ENCODE measurements at places on chromosomes 4 and X.

- DNase-seq, result no peak
Observed at GRCh38 chrX:27381419-27381818, 81.7 kb downstream of the PPP4R3C start.

GRCh38 chr4:139184129-139184528, 7.1 kb upstream of the ELF2 start:
- DNase-seq, result peak; percentile 51

DNA sequence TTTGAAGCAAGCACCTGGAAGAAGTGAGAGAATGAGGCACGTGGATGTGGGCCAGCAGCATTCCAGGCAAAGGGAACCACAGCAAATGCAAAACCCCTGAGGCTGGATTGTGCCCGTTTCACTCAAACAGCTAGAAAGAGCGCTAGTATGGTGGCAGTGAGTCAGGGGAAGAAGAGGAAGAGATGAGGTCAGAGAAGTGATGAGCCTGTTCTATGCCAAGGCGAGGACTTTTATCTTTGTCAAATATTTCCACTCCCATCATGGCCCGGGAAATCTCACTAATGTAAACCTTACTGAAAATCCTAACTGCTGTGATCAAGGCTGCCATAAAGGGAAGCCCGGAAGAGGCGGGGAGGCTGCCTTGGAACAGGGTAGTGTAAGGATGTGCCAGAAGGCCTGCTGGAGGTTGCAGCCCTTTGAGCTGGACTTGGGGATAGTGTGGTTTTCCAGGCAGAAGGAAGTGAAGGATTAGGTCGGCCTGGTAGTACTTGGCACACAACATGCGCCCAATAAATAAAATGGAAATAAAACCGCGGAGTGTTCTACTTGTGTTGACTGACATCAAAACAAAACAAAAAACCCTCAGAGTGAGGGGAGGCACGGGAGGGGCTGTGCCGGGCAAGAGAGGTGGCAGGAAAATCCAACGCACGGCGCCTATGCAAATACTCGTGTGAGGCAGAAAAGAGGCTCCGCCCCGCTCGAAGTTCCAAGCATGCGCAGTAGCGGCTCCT, 1.2 kb upstream of the CDK16 start:
- DNase-seq, result no peak

GRCh38 chr4:135598151-135598550, 1396.6 kb upstream of the PABPC4L start:
- DNase-seq, result peak; percentile 52

DNA sequence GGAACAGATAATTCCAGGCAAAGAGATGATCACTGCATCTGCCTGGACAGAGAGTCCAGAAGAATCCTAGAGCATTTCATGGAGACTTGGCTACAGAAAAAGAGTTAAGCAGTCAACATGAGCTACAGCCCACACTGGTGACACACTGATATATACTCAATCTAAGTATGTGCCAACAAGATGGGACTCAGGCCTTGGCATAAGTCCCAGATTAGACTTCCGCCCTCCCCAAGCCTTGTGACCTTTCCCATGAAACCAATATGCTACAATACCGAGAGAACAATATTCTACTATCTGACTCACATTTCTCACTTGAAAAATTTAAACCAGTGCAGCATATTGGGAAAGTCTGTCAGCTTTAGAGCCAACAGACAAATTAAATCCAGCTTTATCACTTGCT, 65.7 kb upstream of the SLITRK2 start:
- peak; percentile 46 for DNase-seq

GRCh38 chr4:149076401-149076800, 634.2 kb upstream of the NR3C2 start:
- DNase-seq, result no peak

DNA sequence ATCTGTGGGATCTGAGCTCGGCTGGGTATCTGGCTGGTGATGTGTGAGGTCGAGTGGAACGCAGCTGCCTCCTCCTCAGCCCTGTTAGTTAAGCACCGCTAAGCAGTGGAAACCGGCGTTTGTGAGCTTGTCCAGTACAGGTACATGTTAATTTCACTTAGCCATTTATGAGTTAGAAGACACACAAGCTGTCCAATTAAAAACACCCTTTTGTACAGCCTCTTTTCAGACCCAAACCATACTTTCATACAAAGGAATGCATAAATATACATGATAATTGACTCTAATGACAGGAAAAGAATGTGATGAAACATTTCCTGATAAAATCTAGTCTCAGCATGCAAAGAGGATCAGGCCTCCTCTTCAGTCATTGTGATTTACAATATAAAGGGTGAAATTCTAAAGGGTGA, 163.6 kb upstream of the FAT1 start:
- DNase-seq, result no peak

DNA sequence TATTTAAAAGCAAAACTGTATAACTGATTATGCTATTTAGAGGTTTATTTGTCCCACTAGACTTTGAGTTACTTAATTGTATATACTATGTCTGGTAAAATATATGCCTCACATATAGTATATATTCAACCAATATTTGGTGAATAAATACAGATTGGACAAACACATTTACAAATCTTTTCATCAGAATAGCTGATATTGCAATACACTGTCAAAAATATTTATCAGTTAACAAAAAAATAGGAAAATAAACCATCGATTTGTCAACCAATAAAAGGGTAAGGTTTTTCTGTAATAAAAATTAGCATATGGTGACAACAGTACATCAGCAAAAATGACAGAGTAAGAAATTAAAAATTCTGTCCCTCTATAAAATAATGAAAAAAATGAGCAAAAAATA, 889.9 kb upstream of the INTU start:
- DNase-seq, result no peak

DNA sequence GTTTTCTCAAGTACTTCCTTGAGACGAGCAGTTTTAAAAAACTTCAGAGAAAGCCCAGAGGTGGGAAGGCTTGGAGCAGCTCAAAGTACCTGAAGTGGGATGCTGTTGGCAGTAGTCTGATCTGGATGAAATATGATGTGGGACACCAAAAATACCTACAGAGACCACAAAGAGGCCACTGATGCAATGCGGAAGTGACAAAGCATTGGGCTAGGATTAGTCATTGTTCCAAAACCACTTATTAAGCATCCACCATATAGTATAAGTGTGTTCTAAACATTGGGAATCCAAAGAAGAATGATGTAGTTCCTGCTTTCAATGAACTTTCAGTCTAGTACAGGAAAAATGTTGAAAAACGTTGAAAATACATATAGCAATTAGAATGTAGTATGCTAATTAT, 386.1 kb upstream of the CNKSR2 start:
- peak; percentile 46 for DNase-seq

DNA sequence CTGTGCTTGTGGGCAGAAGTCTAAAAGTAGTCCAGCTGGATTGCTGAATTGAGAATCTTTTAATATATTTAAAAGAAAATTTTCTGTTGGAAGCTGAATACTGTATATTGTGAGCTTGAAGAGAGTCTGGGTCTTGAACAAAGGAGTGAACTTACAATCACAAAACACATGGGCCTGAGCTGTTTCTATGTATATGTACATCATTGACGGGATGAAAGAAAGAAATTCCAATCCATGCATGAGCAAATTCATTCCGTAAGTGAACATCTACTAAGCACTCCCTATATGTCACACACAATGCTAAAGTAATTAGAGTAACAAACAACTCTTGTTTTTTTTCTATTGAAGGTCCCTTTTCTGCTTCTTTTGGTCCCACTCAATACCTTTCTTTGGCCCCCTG, 331.0 kb downstream of the HS3ST1 start:
- no peak for DNase-seq

DNA sequence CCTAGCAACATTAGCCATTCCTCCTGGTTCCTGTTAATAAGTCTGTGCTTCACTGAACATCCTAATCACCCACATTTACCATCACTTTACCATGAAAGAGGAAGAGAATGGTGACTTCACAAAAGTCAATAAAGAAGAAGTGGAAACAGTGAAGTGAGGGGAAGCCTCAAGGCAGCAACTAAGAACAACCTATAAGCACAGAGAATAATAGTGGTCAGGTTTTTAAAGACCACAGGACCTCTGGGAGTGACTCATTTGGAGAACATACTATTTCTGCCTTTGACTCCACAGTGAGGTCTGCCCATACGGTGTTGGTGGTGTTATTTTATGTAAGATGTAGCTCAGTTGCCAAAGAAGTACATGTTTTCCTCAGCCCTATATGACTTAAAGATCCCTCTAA, 86.0 kb upstream of the TET2 start:
- DNase-seq, result peak; percentile 83

- no peak for DNase-seq
Observed at GRCh38 chr4:4775493-4776004, 83.9 kb upstream of the MSX1 start.

- DNase-seq, result peak; percentile 2
Observed at GRCh38 chrX:18146954-18147353, 73.7 kb downstream of the BEND2 start.

DNA sequence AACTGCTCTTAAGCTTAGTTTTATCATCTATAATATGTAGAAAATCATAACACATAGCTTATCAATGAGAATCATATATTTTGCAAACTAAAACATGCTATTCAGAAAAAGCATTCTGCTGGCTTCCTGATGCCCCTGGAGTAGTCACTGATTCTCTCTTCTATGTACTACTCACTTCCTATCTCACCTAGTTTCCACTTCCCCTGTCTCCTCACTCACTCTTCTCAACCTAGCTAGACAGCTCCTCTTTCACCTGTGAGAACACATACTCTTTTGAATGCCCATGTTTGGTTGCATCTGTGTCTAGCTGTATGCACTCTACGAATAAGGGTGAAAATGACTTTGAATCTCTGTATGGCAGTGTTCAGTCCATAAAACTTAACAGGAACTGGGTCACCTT, 9.3 kb downstream of the TMEM144 start:
- no peak for DNase-seq

DNA sequence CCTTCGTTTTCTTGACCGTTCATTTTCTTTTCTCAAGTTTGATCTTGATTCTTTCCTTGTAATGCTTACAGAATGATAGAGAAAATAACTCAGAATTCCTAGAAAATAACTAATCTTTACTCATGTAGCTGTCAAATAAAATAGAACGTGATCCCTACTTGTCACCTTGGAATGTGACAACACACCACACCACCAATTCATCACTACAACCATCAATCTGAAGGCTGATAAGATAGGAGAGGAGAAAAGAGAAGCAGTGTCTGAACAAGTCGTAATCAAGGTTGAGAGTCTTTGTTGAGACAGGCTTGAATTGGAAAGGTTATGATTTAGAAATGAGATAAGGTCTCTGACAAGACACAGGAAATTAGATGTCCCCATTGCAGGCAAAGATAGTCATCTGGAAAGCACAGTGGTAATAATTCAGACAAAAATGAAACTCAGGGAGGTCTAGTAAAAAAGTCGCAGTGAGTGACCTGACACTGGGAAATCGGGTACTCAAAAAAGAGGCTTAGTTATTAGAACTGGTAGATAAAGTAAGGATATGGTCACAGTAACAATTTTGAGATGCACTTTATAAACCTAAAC, 456.2 kb downstream of the FAT4 start:
- DNase-seq, result no peak

DNA sequence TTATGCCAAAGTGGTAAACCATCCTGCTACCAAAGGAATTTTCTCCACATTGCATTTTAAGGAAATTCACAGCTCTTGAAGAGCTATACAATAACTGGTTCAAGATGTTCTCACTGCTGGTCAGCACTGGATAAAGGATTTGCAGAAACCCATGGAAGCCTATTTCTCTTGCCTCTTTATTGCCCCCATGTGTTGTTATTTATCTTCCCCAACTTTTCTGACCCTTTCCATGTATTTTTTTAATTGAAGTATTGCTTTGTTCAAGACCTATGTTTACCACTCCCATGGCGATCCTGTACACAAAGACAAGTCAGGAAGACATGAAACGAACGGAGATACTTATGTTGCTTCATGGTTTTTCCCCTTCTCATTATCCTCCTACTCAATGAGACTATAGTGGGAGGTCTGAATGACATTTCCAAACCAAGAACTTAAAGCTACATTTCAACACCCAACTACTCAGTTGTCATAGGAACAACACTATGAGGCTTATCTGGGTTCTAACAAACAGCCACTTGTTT, 566.4 kb upstream of the DIPK2B start:
- DNase-seq, result peak; percentile 52

DNA sequence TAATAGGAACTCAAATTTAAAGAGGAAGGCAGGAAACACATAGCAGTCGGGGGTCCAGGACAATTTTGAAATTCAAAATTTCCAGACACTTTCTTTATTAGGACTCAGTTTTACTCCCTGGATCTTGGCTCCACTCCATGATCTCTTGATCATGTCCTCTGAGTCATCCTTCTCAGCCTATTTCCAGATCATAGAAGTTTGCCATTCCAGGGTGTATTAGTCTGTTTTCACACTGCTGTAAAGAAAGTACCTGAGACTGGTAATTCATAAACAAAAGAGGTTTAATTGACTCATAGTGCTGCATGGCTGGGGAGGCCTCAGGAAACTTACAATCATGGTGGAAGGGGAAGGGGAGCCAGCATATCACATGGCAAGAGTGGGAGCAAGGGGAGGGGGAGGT, 564.7 kb upstream of the ACTRT1 start:
- DNase-seq, result no peak

DNA sequence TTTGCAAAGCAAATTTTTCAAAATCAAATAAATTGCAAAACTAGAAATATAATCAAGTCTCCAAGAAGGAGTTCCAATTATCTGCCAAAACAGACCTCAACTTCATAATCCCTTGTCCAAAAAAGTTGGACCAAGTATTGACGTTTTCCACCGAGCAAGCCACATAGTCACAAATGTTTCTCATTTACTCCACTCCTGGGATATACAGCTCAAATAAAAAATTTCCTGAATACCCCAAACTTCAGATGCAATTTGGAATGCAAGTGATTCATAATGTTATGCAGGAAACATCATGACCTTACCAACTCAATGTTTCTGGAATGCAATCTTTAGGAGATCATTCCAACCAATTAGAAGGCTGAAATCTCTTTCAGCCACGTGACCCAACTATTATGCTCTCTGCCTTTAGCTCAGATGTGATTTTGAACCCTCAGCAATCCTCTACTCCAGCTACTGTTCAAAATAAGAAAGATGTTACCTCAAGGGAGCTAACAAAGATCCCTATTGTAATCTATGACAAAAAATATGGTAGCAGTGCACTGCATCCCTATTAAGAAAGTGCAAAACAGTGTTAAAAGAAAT, 72.4 kb downstream of the PRDM5 start:
- peak; percentile 35 for DNase-seq

GRCh38 chr4:144181391-144181790, 40.9 kb upstream of the GYPA start:
- DNase-seq, result no peak

- peak; percentile 9 for DNase-seq
Observed at GRCh38 chr4:145773581-145774234, 93.8 kb downstream of the C4orf51 start.

- DNase-seq, result no peak
Observed at GRCh38 chrX:9555354-9555753, 90.5 kb downstream of the TBL1X start.

GRCh38 chrX:68727696-68728095, 80.2 kb downstream of the STARD8 start:
- DNase-seq, result no peak

DNA sequence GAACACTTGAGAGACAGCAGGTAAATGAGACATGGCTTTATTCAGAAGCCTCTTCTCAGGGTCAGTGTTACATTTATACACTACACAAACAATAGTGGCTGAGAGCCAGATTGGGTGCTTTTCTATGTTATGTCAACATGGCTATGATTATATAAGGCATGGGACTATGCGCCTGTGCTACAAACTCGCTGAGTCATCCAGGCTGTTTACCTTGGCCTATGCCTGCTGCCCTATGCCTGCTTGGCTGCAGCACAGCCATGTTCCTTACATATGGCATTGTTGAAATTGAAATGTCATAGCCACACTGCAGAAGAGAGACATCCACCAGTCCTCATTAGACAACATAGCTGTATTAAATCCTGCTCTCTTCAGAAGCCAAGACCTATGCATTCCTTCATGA, 236.3 kb upstream of the NWD2 start:
- peak; percentile 64 for DNase-seq
